ENCODE measurements at places on chromosomes 7 and 10.

GRCh38 chr7:129498021-129498420, 4.3 kb upstream of the SMKR1 start:
- no peak for DNase-seq
- H3K27ac ChIP-seq, result no peak overlapping the region
- no peaks in the 10 kb centered on the region for H3K4me1 ChIP-seq
- no peak overlapping the region for H3K4me3 ChIP-seq
- H3K27me3 ChIP-seq, result no peaks in the 10 kb centered on the region
- H3K36me3 ChIP-seq, result no peaks in the 10 kb centered on the region

DNA sequence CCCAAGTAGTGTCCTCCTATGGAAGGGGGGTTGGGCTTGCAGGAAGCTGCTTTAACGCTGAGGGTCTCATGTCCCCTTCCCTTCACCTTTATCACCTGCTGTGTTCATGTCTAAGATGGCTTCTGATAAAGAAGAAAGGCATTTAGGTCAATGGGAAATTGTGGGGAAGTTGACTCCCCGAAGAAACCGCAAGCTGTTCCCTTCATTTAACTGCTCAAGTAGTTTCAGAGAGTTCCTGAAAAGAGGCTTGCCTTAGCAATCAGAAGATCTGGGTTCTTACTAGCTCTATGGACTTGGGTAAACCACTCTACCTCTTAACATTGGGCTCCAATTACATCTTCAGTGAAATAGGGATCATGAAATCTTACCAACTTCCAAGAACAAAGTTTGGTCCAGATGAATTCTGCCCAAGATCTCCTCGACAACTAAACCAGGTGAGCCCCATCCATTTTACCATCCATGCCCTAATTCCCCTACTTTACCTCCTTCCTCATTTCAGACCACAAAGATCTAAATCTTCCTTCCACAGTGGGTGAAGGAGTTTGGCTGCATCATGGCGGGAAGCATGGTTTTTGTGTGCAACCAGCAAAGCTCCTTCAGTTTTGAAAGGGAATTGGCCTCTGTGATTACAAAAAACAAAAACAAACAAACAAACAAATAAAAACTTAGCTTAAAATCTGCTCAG, 30.4 kb upstream of the UCN3 start:
- H3K27ac ChIP-seq, result no peak overlapping the region
- no peaks in the 10 kb centered on the region for H3K4me1 ChIP-seq
- H3K36me3 ChIP-seq, result no peaks in the 10 kb centered on the region
- DNase-seq, result no peak

DNA sequence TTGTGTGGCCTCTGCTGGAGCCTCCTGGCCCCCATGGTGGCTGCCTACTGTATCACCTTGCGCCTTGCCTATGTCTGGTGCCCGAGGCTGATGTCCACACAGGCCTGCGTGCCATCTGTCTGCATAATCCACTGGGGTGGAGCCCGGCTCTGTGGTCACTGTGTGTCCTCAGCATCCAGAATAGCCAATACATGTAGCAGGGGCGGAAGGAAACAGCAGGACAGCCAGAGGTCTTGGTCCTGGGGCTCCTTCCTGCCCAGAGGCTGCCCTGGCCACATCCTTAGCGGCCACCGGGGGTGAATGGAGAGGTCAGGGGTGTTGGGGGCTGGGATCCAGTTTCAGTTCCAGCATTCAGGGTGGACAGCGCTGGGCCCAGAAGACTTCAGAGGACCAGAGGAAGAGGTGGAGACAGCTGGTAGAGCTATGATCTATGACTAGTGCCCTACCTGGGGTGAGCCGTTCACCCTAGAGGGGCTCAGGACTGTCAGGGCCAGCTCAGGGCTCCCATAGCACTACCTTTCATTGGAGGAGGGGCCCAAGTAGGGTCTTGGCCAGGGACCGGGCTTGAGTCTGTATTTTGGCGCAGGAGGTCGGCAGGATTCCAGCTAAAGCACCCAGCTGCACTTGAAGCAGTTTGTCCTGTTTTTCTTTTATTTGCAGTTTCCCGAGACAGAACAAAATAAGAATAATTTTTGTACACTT, 15.9 kb downstream of the YKT6 start:
- H3K4me1 ChIP-seq, result 0 out of 2 replicates have a peak, but pooled peaks cover 2% of the 10 kb centered on the region
- no peaks in the 10 kb centered on the region for H3K27me3 ChIP-seq
- H3K4me3 ChIP-seq, result no peak overlapping the region
- no peak overlapping the region for H3K27ac ChIP-seq

- H3K36me3 ChIP-seq, result peaks cover 22% of the 10 kb centered on the region
- no peak for DNase-seq
- no peaks in the 10 kb centered on the region for H3K27me3 ChIP-seq
- H3K27ac ChIP-seq, result no peak overlapping the region
- no peaks in the 10 kb centered on the region for H3K4me1 ChIP-seq
Observed at GRCh38 chr7:5360971-5361370, 62.7 kb downstream of the TNRC18 start.

DNA sequence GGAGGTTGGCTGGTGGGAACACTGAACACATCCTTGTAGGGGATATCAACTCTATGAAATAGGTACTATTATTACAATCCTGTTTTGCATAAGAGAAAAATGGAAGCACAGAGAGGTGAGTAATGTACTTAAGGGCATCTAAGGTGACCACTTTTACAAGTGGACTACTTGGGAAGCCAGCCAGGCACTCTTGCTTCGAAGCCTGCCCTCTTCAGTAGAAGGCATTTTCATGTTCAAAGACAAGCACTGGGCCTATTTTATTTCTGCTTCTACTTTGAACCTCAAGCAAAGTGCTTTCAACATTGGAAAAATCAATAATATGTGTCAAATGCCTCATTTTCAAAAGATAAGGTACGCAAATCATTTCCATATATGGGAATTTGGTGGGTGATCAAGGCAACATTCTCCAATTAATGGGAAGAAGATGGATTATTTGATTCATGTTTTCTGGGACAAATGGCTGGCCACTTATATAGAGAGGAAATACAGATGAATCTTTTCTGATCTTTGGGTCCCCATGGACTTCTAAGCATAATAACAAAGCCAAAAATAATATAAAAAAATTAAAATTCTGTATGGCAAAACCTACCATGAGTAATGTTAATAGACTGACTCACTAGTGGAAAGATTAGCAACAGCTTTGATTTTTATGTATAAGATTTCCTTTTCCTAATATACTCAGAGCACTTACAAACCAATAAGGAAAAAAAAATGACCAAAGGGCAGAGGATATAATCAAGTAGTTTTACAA, 270.2 kb downstream of the FRMD4A start:
- DNase-seq, result no peak
- H3K4me1 ChIP-seq, result no peaks in the 10 kb centered on the region
- no peaks in the 10 kb centered on the region for H3K36me3 ChIP-seq
- no peaks in the 10 kb centered on the region for H3K27me3 ChIP-seq

GRCh38 chr7:134058980-134059379, 68.2 kb upstream of the LRGUK start:
- H3K27ac ChIP-seq, result no peak overlapping the region
- no peak for DNase-seq
- H3K4me3 ChIP-seq, result no peak overlapping the region
- no peaks in the 10 kb centered on the region for H3K4me1 ChIP-seq

GRCh38 chr7:90251304-90251635, 6.3 kb downstream of the CFAP69 start:
- H3K4me1 ChIP-seq, result peaks cover 2% of the 10 kb centered on the region
- H3K27me3 ChIP-seq, result no peaks in the 10 kb centered on the region
- no peak overlapping the region for H3K27ac ChIP-seq
